ENCODE measurements at places on chromosomes 16 and 17.

DNA sequence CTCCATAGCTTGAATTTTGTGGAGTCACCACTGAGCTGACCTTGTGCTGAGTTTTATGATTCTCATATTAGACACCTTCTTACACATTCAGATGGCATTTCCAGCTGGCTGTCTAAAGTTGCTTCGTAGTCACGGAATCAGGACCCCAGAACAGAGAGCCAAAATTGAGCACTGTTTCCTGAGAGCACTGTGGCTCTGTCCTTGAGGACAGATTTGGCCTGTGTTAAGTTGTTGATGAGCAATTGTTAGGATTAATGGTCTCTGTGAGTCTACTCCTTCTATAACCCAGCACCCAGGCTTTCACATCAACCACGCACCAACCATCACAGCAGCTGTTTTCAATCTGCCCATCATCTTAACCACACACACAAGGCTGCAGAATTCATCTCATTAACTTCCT, 277.5 kb upstream of the HSBP1 start:
- no peak for DNase-seq

GRCh38 chr17:42321555-42321954, 33.3 kb downstream of the STAT5A start:
- DNase-seq: no peak

GRCh38 chr17:45719335-45720071, 64.6 kb upstream of the CRHR1 start:
- DNase-seq: no peak

DNA sequence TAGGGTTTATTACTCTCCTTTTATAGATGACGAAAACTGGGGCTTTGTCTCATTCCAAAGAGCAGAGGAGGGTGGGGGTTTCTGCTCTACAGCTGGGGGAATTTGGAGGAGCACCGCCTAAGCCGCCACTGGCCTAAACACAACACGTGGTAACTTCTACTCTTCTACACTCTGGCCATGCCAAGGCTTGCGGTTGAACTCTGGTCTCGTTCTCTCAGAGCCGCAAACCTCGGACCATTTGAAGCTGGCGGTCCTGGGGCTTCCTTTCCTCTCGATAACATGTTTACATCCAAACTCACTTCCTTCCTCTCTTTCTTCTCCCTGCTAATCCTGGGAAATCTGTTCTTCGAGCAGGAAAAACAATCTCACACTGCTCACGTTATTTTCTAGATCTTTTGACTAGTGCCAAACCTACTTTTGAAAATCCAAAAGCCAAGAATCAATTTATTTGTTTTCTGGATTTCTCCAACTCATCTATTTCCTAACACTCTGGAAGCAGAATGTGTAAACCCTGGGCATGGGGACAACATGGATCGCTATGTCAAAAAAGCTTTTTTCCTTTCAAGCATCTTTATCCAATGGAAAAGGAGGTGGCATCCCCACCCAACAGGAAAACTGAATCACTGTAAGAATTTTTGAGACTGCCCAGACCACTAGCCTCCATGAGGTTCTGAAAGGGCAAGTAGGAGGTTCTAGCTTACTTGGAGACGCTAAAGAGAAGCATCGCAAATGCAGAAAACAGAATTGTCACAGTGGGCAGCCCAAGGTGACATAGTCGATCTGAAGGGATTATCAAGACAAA, 13.6 kb upstream of the EEF2K start:
- peak; percentile 63 for DNase-seq

DNA sequence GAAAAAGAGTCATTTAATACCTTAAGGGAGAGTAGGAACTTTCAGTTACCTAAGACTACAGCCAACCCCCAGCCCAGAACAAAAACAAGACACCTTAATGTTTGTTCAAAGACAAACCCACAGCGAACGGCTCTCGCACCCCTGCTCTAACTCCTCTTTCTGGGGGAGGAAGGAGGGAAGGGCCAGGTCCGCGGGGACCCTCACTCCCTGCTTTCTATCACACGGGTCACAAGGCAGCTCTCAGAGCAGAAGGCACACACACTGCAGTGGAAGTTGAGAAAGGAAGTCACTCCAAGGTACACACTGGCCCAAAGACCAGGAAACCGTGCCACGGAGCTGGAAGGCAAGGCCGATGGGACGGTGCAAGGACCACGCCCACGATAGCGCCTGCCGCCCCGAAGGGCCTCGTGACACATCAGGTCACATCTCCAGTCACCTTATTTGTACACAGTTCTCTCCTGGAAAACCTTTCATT, 10.0 kb downstream of the LITAFD start:
- no peak for DNase-seq

DNA sequence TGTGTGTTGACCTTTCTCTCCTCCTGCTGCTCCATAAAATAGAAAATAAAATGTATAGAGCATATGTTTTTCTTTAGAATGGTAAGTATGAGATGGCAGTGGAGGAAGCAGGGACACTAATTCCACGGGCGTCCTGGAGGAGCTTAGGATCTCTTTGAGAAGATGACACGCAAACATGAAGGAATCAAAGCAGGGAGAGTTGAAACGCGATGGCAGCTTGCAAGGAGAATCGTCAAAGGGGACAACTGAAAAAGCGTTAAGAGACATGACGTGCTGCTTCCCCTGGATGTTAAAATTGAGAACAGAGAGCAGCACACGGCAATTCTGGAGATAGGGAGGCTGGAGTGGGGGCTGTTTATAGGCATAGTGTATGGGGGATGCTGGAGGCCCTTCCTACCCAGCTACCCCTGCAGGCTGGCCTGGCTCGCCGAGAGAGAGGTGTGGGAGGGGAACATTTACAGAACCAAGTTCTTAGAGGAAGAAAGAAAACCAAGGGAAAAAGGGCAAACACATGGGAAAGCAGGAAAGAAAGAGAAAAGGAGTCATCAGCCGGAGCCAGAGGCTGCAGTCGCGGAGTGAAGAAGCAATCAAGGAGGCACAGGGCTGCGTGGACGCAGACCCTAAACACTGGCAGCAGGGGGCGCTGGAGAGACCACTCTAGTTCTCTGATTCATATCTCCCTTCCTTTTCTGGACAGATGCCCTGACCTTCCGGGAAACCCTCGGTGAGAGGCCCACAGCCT, 55.8 kb downstream of the MYH13 start:
- DNase-seq: peak; percentile 2

- DNase-seq: no peak
Measured at GRCh38 chr16:89903908-89904515, 14.7 kb upstream of the MC1R start.

GRCh38 chr17:82703036-82703745, 4.7 kb upstream of the RAB40B start:
- no peak for DNase-seq

DNA sequence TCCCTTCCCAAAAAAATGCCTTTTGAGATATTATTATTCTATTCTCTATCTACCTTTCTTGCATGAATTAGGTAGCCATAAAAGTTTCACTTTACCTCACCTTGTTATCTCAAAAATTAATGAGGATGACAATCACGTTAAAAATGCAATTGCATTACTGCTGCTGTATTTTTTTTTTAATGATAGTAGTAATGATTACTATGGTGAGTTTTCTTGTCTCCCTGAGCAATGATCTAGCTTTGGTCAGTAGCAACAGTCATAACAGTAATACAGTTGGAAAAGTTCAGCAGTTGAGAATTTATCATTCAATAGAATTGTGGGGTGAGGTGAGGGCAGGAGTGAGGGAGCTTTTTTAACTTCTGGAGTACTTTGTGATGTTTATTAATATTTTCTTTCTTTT, at the start of gene EFCAB5:
Gene EFCAB5 (plus strand): TSS at position 301 of the 400 bp plus-strand sequence. CDS start 163 bp downstream, outside the sequence.
- DNase-seq: no peak

DNA sequence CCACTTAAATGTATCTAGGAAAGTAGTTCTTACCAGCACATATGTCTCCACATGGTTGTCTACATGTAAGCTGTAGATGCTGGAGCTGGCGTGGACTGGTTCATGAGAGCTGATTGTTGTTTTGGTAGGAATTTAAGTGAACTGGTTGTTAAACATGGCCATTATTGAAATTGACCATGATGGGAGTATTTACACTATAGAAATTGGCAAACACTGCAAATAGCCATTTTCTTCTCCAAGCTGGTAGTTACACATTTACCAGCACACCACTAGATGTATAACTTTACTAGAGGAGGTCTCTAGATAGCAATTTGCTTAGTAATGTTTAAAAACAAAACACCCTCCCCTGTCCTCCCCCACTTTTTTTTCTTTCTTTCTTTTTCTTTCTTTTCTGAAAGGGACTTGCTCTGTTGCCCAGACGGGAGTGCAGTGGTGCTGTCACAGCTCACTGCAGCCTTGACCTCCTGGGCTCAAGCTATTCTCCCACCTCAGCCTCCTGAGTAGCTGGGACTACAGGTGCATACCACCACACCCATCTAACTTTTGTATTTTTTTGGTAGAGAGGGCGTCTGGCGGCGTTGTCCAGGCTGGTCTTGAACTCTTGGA, 24.2 kb downstream of the IGSF6 start:
- DNase-seq: no peak

All from activated CD4-positive, alpha-beta T cell treated with anti-CD3 and anti-CD28 coated beads, Interleukin-2, amount 50 U/mL, for 4 hours (primary cell).